ENCODE measurements at places on chromosomes 4 and X.

GRCh38 chrX:53682885-53683555, 3.5 kb downstream of the HUWE1 start:
- no peak for DNase-seq

DNA sequence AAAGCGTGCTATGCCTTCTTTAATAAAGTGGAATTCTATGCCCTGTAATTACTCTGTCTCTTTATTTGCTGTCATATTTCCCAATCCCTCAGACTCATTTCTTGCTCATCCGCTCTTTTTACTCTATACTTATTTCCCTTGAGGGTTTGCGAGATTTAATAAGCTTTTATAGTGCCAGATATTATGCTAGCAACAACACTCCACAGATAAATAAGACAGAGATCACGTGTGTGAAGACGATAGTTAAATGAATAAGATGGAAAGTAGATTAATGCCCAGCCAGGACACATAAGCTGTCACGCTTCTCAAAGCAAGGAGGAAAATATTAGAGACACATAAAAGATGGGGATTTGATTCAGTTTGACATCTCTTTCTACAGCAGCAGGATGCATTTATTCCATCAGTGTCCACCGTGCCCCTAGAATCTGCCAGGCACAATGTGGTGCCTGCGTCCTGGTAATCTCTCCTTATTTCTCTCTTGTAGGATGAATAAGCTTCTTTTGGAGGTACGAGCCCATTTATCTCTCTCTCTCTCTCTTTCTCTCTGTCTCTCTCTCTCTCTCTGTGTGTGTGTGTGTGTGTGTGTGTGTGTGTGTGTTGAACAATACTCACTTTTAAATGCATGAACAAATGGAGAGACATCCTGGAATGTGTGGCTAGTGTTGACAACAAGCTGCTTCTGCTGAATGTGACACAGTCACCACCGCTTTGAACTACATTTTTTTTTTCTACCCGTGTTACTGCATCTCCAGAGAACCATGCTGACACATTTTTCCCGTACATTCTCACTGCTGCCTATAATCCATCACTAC, 48.2 kb downstream of the TMEM156 start:
- peak; percentile 32 for DNase-seq

- no peak for DNase-seq
Observed at GRCh38 chr4:77232653-77233052, 75.6 kb downstream of the CCNG2 start.

- no peak for DNase-seq
Observed at GRCh38 chr4:5943561-5943960, 50.7 kb upstream of the CRMP1 start.

DNA sequence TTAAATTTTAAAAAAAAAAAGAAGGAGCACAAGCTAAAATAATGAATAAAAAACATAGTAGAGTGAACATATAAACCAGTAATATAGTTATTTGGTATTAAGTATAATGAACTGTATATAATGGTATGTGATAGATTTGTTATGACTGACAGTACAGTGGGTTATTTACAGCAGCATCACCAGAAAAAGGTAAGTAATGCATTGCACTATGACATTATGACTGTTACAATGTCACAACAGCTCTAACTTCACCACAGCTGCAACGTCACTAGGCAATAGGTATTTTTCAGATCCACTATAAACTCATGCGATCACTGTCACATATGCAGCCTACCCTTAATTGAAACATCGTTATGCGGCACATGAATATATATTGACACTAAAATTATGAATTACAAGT, 72.5 kb downstream of the COX7B2 start:
- no peak for DNase-seq

GRCh38 chr4:181619651-181620050, 623.6 kb upstream of the TENM3 start:
- no peak for DNase-seq

- DNase-seq = no peak
Observed at GRCh38 chr4:151715881-151716280, 44.9 kb downstream of the GATB start.

- DNase-seq = no peak
Observed at GRCh38 chr4:113901994-113902787, 77.3 kb downstream of the ARSJ start.

- DNase-seq = no peak
Observed at GRCh38 chr4:95038791-95039190, 281.0 kb downstream of the BMPR1B start.

DNA sequence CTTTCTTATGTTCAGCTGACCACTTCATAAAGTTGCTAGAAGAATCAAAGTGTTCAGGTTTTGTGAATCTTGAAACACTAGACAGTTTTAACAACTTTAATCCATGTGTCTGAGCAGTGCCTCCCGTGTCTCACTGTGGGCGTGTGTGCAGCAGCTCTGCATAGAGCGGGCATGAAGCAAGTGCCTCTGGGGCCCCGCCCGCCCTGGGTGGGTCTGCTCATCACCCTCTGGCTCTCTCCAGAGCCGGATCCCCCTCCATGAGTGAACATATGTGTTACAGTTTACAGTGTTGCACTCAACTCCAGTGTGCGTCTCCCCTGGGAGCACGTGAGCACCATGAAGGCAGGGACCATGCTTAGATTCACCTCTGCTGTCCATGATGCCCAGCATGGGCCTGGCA, 37.6 kb upstream of the CRMP1 start:
- no peak for DNase-seq

DNA sequence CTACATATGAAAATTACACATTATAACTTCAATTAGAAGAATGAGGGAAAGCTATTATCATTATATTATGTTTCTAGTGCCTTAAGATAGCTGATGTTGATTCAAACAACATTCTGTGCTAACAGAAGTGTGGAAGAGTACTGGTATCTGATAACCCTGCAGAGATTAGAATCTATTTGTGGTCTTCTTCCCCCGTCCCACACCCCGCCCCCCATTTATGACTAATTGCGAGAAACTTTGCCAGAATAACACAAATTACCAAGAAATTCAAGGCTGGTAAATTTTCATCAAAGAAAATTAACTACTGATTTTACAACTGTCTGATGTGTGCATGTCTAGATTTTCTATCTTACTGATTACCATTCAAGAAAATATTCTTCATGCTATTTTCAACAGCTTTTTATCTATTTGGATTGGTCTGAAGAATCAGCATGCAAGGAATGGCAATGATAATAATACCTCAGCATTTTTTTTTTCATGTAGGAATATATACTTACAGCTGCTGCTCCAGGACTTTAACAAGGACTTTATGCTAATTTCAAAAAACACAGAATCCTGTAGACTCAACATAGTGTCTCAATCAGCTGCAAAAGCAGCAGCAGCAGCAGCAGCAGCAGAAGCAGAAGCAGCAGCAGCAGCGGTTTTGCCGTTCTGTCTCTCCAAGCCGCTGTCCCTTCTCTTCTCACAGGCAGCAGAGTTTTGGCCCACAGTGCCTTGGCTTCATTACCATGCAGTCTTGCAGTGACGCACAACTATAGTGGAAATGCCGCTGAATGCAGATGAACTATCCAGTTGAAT, 126.7 kb downstream of the FRYL start:
- DNase-seq = peak; percentile 4

- no peak for DNase-seq
Observed at GRCh38 chrX:151726751-151727150, 7.8 kb upstream of the CNGA2 start.

Data from AG09309 (cell line).